ENCODE measurements at places on chromosomes 7 and 10.

- no peak for DNase-seq
Measured at GRCh38 chr7:45068236-45069023, 20.3 kb downstream of the NACAD start.

DNA sequence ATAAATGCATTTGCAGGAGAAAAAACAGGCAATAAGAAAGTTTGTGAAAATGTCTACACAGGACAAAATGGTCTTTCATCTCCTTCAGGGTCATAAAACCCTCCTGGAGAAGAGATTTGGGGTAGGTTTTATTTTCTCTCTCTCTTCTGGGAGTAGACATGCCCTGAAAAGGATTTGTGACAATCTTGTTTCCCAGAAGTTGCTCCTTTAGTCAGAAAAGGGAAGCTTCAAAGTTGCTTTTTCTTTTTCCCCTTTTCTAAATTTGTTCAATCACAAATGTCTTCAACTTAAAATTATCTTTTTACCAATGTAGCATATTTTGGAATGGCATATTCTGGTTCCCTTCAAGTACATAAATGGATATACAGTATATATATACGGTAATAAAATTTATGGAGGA, 9.4 kb upstream of the ANKRD22 start:
- no peak for DNase-seq

GRCh38 chr7:91068136-91068795, 196.0 kb upstream of the FZD1 start:
- DNase-seq: no peak

DNA sequence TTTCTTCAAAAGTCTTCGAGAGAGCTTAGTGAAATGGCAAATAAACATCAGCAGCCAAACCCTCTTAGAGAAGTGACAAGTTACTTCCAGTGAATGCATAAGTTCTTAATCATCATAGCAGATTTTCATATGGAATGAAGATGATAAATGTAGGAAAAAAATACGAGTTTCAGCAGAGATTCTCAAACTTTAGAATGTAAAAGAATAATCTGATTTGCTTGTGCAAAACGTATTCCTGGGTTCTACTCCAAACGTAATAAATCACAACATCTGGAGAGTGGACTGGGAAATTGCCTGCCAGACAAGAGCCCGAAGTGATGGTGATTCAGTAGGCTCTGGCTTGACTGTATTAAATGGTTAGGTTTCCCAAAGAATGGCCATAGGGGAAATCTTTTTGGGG, 62.2 kb downstream of the AKR1E2 start:
- no peak for DNase-seq

DNA sequence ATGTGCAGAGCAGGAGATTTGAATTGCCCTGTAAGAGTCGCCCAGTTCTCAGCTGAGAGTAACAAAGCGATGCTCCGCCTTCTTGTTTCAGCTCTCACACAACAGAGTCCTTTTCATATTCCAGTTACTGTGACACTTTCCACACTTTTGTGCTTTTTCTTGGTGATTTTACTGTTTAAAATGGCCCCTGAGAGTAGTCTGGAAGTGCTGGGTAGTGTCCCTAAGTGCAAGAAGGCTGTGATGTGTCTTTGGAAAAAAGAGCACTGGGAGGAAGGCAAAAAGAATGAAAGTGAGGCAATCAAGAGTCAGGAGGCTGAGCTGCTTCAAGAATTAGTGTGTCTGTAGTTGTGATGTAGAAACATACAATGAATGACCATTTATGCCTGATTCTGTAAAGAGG, 201.2 kb upstream of the SEMA3E start:
- DNase-seq: no peak

- DNase-seq: no peak
Measured at GRCh38 chr7:101308245-101309085, 13.1 kb downstream of the IFT22 start.

Measured in stimulated activated CD8-positive, alpha-beta memory T cell treated with anti-CD3 and anti-CD28 coated beads, Interleukin-7, amount 100 ng/mL, for 1 hour (primary cell).